ENCODE measurements at places on chromosomes 4 and X.

- no peak for DNase-seq
Measured at GRCh38 chrX:140503238-140503601, 1.6 kb downstream of the SOX3 start.

- DNase-seq, result no peak
Measured at GRCh38 chrX:143429131-143429530, 88.1 kb downstream of the SPANXN3 start.

DNA sequence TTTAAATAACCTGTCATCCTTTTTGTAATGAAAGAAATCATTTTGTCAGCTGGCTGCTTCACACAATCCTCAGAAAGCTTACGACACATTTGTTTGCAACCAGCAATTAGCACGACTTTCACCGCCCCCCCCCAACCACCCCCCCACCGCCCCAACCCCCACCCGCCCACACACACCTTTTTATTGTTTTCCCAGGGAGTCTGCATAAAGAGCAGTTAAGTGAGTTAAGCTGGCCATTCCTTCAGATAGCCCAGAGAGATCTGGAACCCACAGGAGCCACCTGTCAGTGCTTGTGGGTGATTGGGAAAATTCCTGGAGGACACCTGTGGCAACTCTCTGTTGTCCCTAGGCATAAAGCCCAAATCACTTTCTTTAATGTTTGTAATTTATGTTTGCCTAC, 175.7 kb upstream of the FMR1 start:
- DNase-seq, result no peak

DNA sequence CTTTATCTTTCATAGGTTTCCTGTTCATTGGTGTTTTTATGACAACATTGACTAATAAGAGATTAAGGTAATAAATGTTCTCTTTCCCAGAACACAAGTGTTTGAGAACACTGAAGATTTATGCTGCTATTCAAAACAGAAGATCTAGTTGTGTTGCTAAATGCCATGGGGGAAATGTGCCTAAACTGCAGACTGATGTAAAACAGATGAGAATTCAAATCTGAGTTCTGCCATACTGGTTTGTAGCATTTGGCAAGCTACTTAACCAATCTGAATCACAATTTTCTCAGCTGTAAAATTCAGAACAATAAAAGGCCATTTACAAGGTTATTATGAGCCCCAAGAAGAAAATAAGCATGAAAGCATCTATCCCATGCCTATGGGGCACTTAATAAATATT, 2.3 kb downstream of the SLC10A6 start:
- DNase-seq, result no peak

GRCh38 chr4:119898211-119898610, 168.4 kb downstream of the MAD2L1 start:
- no peak for DNase-seq

GRCh38 chr4:150591904-150592303, 10.0 kb downstream of the MAB21L2 start:
- no peak for DNase-seq

- DNase-seq, result no peak
Measured at GRCh38 chr4:163610648-163611047, 116.2 kb downstream of the TMA16 start.

Measured in activated CD8-positive, alpha-beta memory T cell treated with anti-CD3 and anti-CD28 coated beads for 4 hours (primary cell).